Fibroblast of skin of abdomen (primary cell): ENCODE measurements at places on chromosomes 2 and 18.
A peak's percentile ranks its signal among the peaks of the same experiment; 100 is the strongest.

DNA sequence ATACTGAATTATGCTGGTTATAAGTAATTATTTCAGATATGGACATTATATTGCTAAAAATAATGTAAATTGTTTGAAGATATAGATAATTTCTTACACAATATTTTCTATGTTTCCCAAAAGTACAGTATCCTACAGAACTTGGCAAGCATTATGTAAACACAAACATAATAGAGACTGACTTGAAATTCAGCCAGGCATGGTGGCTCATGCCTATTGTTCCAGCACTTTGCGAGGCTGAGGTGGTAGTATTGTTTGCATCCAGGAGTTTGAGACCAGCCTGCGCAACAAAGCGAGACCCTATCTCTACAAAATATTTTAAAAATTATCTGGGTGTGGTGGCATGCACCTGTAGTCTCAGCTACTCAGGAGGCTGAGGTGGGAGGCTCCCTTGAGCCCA lies 1300.5 kb upstream of the DDX18 start:
- DNase-seq = no peak

GRCh38 chr2:51620796-51621195 lies 588.9 kb upstream of the NRXN1 start:
- DNase-seq = peak; percentile 45

GRCh38 chr2:120323807-120324399 lies 22.0 kb upstream of the INHBB start:
- no peak for DNase-seq

- DNase-seq = peak; percentile 87
These were observed 6.0 kb upstream of the GLI2 start for GRCh38 chr2:120729406-120730399.

- peak; percentile 85 for DNase-seq
These were observed 70.2 kb upstream of the SH3BP4 start for GRCh38 chr2:234881413-234882241.

DNA sequence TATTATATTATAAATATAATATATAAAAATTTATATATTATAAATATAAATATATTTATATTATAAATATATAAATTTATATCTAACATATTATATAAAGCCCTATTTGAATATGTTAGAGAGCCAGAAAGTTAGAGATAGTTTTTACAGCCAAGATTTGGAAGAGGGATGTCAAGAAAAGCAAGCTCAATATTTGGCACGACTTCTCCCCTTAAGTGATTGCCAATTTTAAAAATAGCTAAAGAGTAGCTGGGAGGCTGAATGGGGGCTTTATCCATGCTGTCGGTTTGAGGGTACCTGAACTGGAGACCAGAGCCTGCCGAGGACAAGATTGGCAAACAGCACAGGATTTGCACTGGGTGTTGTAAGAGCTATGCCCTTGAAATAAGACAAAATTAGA lies 180.9 kb upstream of the GYPC start:
- DNase-seq = no peak

GRCh38 chr2:73203055-73203681 lies 794 bp downstream of the NOTO start:
- no peak for DNase-seq

DNA sequence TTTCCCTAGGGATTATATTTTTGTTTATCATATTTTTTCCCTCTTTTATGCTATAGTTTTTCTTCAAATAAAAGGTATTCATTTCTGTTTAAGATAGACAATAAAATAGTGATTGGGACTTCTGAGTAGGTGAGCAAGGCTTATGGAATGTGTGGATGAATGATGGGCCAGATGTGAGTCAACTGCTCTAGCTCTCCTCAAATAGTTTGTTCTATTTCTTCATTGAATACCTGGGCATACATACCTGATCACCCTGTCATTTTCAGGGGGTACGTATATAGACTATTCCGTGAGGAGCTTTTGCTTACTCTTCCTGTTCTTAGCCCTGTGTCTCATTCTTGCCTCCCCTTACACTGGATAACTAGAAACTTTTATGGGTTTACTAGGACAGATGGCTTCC lies 41.9 kb downstream of the BABAM2 start:
- peak; percentile 72 for DNase-seq

DNA sequence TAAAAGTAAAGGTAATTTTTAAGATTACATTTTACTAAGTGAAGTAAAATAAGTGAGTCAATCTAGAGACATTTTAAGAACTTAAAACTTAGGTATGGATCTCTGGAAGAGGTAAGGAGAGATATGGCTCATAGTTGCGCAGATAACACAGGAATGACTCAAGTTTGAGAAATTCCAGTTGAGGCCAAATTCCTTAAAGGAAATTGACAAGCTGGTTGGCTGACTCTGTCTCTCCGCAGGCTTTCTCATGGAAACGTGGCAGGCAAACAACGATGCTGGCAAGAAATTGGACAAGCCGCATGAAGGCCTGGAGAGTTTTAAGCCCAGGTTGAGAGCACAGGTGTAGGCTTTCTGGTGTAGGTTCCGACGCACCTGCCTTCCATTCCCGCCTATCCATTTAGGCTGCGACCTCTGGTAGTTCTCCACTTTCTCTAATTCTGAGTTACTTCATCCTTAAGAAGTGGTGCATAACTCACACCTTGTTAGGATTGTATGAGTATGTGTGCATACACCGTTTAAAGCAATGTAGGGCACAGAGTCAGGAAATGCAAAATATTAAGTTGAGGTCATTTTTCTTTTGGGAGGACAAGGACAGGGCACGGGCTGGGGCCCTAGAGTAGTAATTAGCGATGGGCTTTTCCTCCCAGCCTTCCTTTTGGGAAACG lies 589 bp upstream of the DAW1 start:
- peak; percentile 80 for DNase-seq

DNA sequence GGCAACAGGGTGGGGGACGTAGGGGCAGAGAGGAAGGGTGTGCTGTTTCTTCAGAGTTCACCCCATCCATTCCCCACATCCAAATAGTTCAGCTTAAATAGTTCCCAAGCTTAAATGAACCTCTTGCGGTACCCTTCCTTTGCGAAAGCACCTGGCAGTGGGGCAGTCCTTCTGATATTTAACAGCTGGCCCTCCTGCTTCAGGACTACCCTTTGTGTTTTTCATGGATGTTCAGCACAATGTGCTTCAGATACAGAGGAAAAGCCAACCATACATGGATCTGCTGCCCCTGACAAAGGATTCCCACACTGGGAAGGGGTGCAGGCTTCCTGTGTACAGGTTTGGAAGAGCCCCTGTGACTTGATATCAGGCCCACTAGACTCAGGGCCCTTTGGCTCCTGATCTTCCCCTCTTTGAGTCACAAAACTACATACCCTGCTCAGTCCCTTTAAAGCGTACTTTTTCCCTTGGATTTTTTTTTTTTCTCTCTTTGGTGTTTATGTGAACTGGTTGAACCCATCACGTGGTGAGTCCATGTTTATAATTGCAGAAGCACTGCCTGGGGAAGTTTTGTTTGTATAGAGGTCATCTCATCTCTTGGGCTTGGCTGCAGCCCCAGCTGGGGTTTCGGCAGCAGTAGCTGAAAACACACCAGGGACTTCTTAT lies 45.3 kb upstream of the IGFBP5 start:
- no peak for DNase-seq

GRCh38 chr2:209348433-209348832 lies 75.4 kb upstream of the MAP2 start:
- DNase-seq = peak; percentile 31

DNA sequence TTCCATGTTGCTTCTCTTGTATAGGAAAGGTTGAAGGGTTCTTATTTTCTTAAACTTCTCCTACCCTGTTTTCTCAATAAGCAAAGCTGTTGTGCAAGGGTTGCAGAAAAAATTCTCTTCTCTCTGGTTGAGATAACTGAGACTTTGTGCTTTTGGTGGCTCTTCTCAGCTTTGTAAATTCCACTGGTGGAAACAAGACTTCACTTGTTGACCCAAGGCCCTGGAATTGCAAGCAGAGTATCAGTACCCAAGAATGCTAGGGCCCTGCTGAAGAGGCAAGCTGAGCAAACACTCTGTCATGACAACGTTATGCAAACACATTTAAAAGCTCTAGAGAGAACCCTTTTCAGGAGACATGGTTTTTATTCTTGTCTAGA lies 294.7 kb upstream of the EPAS1 start:
- DNase-seq = no peak

- no peak for DNase-seq
These were observed 138.6 kb downstream of the NFATC1 start for GRCh38 chr18:79534356-79534755.

GRCh38 chr2:175976391-175977157 lies 25.5 kb downstream of the LNPK start:
- peak; percentile 28 for DNase-seq

DNA sequence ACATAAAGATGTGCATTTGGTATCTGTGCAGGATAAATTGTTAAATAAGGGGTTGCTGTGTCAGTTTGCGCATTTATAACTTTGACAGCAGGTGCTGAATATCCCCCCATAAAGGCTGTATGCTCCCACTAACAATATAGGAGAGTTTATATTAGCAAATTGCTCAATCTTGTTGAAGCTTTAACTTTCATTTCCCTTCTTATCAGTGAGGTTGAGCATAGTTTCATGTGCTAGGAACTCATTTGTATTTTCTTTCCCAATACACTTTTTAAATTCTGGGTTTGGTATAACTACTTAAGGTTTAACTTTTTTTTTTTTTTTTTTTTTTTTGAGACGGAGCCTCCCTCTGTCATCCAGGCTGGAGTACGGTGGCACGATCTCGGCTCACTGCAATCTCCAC lies 89.0 kb downstream of the FAM117B start:
- DNase-seq = no peak

DNA sequence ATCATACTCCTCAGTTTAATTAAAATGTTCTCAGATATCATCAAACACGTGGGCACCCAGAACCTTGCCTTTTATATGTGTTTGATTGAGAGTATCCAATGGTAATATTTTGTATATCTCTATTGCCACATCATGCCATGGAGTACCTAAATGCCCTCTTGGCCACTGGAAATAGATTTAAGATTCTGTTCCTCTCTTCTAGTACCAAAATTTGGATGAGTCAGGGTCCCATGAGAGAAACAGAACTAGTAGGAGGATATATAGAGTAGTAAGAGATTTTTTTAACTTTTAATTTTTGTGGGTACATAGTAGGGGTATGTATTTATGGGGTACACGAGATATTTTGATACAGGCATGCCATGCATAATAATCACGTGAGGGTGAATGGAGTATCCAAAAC lies 9.6 kb upstream of the ZAP70 start:
- DNase-seq = no peak

DNA sequence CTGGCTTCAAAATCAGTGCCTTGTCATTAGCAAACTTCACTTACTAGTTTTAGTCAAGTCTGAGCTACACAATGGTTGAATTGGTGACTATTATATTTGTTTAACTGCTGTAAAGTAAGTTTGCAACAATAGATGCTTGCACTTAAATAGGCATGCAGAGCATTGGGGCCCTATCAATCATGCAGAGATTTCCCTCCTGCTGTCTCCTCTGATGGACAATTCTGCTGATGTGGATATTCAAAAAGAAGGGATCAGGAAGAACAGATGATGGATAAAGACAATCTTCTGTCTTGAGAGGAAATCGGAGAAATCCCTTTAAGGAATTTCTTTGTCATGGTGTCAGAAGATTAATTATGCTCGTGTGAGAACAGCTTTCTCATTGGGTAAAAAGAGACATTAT lies 89.0 kb downstream of the GREB1L start:
- no peak for DNase-seq

DNA sequence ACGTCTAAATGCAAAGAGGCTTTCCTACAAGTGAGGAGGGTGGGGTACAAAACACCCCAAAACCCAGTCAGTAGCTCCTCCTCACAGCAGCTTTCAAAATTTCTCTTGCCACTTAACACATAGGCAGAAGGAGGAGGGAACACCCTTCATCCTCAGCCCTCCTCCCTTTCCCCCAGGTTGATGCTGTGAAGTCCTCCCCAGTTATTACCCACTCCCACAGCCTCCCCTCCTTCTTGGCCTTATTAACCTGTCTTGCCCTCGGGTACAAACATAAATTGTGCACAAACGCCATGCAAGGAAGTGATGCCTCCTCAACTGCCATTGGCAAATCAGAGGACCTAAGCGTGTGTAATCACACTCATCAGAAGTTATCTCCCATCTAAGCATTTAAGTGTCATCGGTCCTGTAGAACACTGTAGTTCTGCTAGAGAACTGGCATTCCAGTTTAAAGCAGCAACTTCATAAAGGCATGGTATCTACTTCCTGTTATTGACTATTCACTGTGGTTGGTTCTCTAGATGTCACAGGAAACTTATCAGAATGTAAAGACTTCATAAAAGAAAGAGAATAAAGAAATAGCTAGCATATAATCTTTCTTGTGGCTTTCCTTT lies at the start of gene DSC1:
TSS of gene DSC1 (minus strand) at position 32 of the 611 bp plus-strand sequence. CDS start 262 bp downstream, outside the sequence.
- DNase-seq = no peak

DNA sequence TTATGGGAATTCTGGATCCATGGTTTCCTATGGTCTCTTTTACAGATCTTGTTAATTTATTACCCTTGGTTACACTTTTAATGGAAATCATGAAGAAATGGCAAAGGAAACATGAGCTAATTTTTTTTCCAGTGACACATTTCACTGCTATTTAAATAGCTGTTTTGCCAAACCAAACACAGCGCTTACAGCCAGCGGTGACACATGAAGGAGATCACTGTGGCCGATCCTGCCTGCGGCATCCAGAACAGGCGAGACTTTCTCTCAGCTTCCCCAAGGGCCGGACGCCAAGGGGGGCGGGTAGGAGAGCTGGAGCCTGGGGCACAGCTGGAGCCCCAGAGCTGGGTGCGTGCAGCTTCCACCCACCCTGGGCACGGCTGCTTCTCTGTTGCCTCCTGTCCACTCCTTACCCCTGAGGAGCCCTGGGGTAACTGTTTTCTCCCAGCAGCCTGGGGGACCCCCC lies 81.4 kb upstream of the PKDCC start:
- peak; percentile 99 for DNase-seq

- DNase-seq = peak; percentile 48
These were observed 47.1 kb upstream of the SELENOI start for GRCh38 chr2:26298638-26299393.

DNA sequence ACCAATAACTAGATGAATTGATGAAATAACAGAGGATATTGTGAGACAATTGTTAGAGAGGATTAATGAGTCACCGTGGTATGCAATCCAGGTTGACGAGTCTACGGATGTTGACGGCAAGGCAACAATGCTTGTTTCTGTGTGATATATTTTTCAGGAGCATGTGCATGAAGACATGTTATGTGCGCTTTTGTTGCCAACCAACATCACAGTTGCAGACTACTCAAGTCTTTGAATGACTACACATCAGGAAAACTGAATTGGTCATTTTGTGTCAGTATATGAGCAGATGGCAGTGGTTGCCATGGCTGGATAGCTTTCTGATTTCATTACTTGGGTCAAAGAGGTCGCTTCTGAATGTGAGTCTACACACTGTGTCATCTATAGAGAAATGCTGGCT lies 96.8 kb upstream of the CRACDL start:
- DNase-seq = peak; percentile 18

DNA sequence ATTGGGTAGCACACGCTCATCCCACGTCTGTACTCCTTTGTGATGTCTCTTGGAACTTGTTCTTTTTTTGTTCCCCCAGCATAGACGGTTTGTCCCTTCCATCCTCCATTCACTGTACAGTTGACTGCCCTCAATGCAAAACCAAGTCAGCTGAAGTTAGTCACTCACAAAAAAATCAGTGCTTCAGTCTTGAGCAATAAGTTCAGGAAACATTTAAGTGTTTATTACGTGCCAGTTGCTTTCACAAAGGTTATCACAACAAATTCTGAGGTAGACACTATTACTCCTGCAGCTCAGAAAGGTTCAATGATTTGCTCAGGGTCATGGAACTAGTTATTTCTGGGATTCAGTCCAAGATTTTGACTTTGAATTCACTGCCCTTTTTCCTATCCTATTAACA lies 102.2 kb downstream of the PDE1A start:
- no peak for DNase-seq

- peak; percentile 38 for DNase-seq
These were observed 22.3 kb upstream of the ATP5MC3 start for GRCh38 chr2:175203621-175204496.
